ENCODE measurements at places on chromosomes 5 and 9.
A peak's percentile ranks its signal among the peaks of the same experiment; 100 is the strongest.

- no peak for DNase-seq
Observed at GRCh38 chr5:169296419-169297143, 4.4 kb downstream of the SLIT3 start.

DNA sequence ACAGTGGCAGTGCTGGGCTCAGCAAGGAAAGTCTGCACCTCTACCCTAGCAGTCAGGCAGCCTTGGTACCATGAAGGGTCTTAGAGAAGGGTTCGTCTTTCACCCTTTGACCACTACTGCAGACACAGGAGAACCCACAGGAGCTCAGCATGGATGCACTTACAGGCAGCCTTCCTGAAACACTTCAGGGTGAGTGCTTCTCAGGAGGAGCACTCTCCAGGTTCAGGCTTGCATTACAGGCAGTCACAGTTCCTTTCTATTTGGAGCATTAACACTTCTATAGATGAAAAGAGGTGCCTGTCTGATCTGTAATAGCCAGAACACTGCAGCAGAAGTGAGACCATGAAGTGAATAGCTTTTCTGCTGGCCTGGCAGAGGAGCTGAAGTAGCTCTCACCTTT is 8.7 kb upstream of the CYLC2 start:
- no peak for DNase-seq

- DNase-seq, result no peak
Observed at GRCh38 chr5:33504570-33504969, 63.8 kb downstream of the TARS1 start.

DNA sequence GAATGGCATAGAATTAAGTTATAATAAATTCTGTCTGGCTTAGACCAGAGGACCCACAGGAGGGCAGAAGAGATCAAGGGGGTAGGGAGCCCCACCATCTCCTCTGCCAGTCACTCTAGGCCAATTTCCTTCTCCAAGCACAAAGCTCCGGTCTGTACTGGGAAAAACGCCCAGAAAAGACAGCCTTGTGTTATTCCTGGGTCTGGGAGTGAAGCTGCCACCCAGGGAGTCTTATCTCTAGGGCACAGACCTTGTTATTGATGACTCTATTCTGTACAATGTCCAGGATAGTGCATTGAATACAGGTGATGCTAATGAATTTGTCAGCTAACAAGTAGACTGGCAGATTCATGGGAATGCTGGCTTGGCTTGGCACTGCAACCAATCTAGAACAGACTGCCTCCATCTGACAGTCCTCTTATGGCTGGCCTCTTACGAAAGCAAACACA is 60.7 kb downstream of the MED27 start:
- no peak for DNase-seq

- DNase-seq, result no peak
Observed at GRCh38 chr5:37738057-37738691, 101.7 kb downstream of the GDNF start.

DNA sequence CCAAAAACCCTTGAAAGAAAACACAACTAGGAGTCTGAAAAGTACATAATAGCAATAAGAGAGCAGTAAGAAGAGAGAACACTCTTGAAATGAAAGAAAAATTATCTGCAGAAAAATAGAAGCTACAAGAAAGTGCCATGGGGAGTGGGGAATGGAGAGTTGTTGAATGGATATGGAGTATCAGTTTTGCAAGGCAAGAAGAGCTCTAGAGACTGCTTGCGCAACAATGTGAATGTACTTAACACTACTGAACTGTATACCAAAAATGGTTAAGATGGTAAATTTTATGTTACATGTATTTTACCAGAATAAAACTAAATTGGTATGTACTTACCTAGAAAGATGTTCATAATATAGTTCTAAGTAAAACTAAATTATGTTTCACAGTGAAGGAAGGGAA is 54.8 kb upstream of the RASGRF2 start:
- DNase-seq, result no peak

GRCh38 chr9:129166623-129167557 is 11.2 kb downstream of the IER5L start:
- DNase-seq, result peak; percentile 95

Measured in stomach (tissue), 19 donors.